ENCODE measurements at places on chromosomes 5 and 9.

DNA sequence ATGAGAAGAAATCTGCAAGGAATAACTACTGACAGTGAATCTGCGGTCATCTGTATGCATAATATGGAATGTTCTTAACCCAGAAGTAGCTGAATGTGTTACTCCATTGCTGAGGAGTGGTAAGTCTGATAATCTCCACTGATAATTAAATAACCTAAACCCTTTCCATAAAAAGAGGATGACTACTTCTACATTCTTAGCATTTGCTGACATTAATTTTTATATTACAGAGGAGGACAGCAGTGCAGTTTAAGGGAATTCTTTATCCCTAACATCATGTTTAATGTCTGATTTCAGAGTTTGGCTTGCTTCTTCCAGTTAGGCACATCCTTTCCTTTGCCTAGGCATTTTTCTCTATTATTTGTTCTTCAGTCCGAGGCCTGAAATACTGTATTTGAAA, 52.2 kb downstream of the CDC42SE2 start:
- DNase-seq = no peak

DNA sequence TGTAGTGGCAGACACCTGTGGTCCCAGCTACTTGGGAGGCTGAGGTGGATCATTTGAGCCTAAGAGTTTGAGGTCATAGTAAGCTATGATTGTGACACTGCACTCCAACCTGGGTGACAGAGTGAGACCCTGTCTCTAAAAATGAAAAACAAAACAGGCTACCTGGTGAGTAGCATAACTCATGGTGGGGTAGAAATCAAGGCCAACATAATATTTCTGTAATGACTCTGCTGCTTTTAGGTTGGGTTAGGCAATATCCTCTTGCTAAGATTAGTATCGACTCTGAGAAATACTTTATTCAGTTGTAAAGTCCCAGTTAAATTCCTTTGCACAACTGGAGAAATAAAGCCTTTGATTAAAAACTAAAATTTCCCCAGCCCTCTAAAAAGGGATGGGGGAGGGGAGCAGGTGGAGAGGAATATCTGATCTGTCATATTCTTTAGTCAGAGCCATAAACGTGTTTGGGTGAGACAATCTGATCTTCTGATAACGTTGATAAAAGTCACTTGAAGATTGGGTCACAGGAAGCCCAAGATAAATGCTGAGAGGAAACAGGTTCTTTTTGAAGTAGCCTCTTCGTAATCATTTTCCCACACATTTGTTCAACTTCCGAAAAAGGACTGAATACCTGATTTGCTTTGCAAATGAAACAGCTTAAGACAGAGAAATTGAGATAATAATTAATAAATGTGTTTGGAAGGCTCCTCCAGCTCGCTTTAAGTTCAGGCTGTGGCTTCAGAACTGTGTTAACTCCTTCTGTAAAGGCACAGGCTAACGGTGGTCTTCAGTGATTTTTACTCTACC, 14.9 kb downstream of the IL4 start:
- peak; percentile 72 for DNase-seq

DNA sequence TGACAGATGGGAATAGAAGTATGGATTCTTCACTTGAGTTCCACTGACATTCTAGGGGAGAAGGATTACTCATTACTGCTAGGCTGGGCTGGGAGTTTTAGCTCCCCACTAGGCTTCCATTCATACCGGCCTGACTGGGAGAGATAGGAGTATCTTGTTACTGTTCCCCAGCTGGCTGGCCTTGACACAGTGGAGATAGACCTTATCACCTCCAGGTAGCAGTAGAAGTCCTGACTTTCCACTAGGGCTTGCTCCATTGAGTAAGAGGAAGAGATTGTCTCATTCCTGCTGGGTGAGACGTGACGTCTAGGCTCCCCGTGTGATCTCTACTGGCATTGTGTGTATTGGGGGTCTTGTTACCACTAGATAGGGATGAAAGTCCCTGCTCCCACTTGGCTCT, 156.4 kb downstream of the CACNA1B start:
- DNase-seq = no peak

- no peak for DNase-seq
Measured at GRCh38 chr9:137055385-137056364, 1.8 kb upstream of the ENTPD2 start.

DNA sequence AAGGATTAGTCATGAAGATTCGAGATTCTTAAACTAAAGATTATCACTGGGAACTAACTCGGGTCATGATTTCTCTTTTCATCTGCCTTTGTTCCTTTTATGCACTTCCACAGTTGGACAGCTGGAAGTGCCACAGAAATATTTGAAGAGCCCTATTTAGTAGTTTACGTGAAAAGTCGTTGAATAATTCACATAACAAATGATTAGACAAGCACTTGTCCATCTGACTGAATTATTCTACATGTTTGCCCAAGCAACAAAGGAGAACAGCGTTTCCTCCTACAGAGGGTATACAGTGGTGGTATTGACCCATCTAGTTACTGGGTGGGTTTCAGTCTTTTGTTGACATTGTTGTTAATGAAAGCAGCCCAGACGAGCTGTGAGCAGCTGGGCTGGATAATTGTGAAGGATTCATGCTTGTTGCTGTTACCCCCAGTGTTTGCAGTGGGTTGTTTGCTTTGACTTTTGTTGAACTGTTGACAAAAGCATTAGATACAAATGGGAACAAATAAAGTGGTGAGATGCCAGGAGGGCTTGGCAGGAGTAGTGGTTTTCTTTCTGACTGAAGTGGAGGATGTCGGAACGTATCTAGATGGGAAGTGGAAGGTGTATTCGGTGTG, 96.2 kb downstream of the TLE4 start:
- DNase-seq = no peak
